CD4-positive, alpha-beta T cell treated with Interleukin-4 for 1 hour (primary cell): ENCODE measurements at places on chromosomes 13 and 19.

GRCh38 chr19:39053276-39054090 is 21.1 kb upstream of the FBXO27 start:
- DNase-seq = no peak

- no peak for DNase-seq
Observed at GRCh38 chr13:20141238-20142022, 19.4 kb downstream of the GJA3 start.

GRCh38 chr13:42991898-42992763 is at the start of gene EPSTI1:
Gene EPSTI1 (minus strand): TSS chr13:42992241. CDS start chr13:42992165, 76 bp downstream.
- DNase-seq = peak; percentile 85

GRCh38 chr13:114120591-114121011 is 11.8 kb downstream of the RASA3 start:
- no peak for DNase-seq

GRCh38 chr13:44004878-44005277 is 125.2 kb downstream of the LACC1 start:
- DNase-seq = no peak

- no peak for DNase-seq
Observed at GRCh38 chr13:113426591-113426986, 26.7 kb downstream of the ADPRHL1 start.

DNA sequence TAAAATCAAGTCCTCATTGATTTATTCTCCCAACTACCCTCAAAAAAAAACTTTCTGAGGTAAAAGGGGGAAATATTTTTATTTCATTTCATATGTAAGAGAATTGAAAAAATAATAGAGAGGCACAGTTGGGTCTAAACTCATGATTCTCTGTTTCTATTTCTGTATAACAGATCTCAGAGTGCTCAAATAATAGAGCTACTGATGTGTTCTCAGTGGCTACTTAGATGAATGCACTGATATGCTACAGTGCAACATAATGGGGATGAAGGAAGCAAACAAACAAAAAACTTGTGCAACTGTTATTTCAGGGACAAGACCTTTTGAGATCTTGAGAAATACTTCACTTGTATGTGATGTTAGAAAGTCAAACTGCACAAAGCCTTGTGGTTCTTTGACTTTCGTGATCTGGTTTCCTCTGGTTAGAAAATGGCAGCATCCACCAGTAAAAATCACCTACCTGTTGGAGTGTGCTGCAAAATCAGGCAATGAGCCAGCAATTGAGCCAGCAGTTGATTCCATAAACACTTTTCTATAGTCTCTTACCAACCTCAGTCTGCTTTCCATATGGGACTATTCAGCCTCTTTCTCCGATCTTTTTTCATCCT is 9.7 kb upstream of the DACH1 start:
- no peak for DNase-seq

DNA sequence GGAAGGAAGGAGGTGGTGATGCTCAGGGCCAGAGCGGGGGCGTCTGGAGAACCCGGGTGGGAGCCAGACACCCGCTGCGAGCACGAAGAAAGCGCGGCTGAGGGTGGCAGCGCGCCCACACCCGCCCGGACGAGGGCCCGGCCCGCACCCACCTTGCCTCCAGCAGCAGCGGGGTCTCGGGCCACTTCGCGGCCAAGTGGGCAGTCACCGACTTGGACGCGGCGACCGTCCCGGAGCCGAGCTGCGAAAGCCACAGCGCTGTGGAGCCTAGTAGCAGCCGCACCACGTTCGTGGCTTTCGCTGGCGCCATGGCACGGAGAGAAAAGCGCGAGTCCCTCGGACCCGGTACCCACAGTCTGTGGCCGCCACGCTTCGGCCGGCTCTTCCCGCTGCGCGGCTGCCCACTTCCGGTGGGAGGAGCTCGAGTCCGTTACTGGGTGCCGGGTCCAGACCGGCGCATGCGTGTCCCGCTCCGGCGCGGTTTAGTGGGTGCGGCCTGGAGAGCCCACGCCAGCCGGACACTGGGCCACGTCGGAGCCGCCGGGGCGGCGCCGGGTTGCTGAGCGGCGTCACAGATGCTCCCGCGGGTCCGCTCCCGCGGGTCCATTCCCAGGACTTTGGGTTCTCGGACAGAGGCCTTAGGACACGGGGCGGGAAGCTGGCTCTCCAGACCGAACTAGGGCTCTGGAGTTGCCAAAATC is at the start of gene UGGT2:
UGGT2 (minus strand) TSS at position 399 of the 701 bp plus-strand sequence; CDS start at position 310, 89 bp downstream.
- peak; percentile 20 for DNase-seq

GRCh38 chr13:111013196-111013595 is 98.3 kb upstream of the ANKRD10 start:
- DNase-seq = no peak

GRCh38 chr13:48775804-48776203 is 122.1 kb downstream of the CYSLTR2 start:
- DNase-seq = no peak

- DNase-seq = no peak
Observed at GRCh38 chr19:2054763-2055162, 3.7 kb upstream of the MKNK2 start.
